Skeletal muscle tissue (tissue), 5 donors: ENCODE measurements at places on chromosomes 3 and 15. TPM values are rescaled to one million over a fixed set of nuclear protein-coding genes. Genes with fewer than 3 reads are reported as not detected.

The LRTM1 gene
- total RNA-seq, result 106 TPM

The NFKBIZ gene
- total RNA-seq, result 7.8 TPM

The CCNL1 gene
- 52.7 TPM for total RNA-seq

The THSD4 gene
- total RNA-seq, result 15.7 TPM

The GOLGA8T gene
- not detected for total RNA-seq

The CFAP92 gene
- 1.6 TPM for total RNA-seq

The DNAH12 gene
- 0.52 TPM for total RNA-seq

The CYP11A1 gene
- 0.52 TPM for total RNA-seq

The HTD2 gene
- total RNA-seq, result 5.7 TPM

The ARPIN gene
- 13.0 TPM for total RNA-seq

The SEMA5B gene
- total RNA-seq, result 8.4 TPM

The CAMK2N2 gene
- not detected for total RNA-seq

The EPHA6 gene
- 0.52 TPM for total RNA-seq

The AMOTL2 gene
- 56.9 TPM for total RNA-seq

The TRPM1 gene
- not detected for total RNA-seq

The POTEB gene
- total RNA-seq, result not detected

The SAXO2 gene
- total RNA-seq, result 0.52 TPM

The SLC28A2 gene
- not detected for total RNA-seq

The SNRK gene
- 50.6 TPM for total RNA-seq

The ZBBX gene
- not detected for total RNA-seq

The RAB27A gene
- total RNA-seq, result 3.7 TPM

The OIP5 gene
- total RNA-seq, result 3.7 TPM

The TMA7 gene
- total RNA-seq, result 157 TPM

The POLQ gene
- total RNA-seq, result 5.7 TPM

The CILP gene
- 38.1 TPM for total RNA-seq

The AGBL1 gene
- total RNA-seq, result 31.3 TPM

The P2RY1 gene
- total RNA-seq, result 5.2 TPM

The IMPG2 gene
- total RNA-seq, result 2.6 TPM

The LRRN1 gene
- 19.8 TPM for total RNA-seq

The ADAMTSL3 gene
- 43.3 TPM for total RNA-seq

The GHSR gene
- total RNA-seq, result not detected

The PIF1 gene
- total RNA-seq, result 2.1 TPM

The SKOR1 gene
- under 0.01 TPM for total RNA-seq

The SPINT1 gene
- under 0.01 TPM for total RNA-seq

The ITIH3 gene
- 2.1 TPM for total RNA-seq

The CYP1A1 gene
- not detected for total RNA-seq

The CCDC39 gene
- not detected for total RNA-seq

The ZDHHC3 gene
- 25.6 TPM for total RNA-seq

The GNB4 gene
- total RNA-seq, result 60.5 TPM

The ACTC1 gene
- total RNA-seq, result 1,126 TPM

The FAM174B gene
- total RNA-seq, result 8.4 TPM

The CCDC80 gene
- total RNA-seq, result 25.6 TPM

The C3orf22 gene
- total RNA-seq, result under 0.01 TPM

The C2CD4A gene
- not detected for total RNA-seq
